ENCODE measurements at places on chromosomes 6 and 20. TPM values are rescaled to one million over a fixed set of nuclear protein-coding genes. Genes with fewer than 3 reads are reported as not detected.
A peak's percentile ranks its signal among the peaks of the same experiment; 100 is the strongest.

GRCh38 chr6:46410334-46410953, 80.8 kb downstream of the RCAN2 start:
- DNase-seq: no peak

DNA sequence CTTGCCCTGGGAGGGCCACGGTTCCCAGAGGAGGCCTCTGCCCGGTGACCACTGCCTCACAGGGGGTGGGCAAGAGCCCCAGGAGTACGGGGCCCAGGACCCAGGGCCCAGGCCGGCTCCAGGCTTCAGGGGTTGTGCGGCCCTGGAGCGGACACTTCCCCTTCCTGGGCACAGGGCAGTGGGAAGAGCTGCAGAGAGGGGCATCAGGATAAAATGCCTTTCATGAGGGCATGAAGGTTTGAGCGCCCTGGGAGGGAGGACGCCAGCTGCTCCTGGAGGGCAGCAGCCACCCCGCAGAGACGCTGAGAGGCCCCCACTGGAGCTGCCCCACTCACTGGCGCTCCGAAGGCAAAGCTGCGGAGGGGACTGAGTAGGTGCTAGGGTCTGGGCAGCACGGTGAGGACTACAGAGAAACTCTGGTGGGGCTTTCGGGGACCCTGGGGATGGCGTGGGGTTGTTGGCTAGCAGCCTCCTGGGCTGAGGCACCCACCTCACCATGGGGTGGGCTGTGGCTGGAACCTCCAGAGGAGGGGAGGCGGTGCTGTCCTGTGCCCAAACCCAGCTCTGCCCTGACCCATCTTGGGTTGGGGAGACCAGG, 10.4 kb downstream of the LAMA5 start:
- no peak for DNase-seq

GRCh38 chr6:127547215-127547614, 28.1 kb upstream of the MTCL3 start:
- no peak for DNase-seq

DNA sequence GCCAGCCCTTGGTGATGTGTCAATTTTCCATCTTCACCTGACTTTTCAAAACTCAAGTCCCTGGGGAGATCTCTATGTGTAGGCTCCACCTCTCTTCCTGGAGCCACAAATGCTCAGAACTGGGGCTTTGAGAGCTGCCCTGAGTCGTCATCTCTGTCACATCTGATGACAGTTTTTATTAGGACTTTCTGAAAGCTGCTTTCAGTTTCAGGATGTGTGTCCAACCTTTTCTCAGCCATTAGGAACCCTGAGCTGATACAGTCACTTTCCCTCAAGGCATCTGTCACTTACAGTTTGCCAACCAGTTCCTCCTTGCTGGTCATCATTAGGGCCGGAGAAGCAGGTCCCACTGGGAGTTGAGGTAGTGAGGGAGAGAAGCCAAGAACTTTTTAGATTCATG, 365.9 kb upstream of the CHD6 start:
- DNase-seq: no peak

DNA sequence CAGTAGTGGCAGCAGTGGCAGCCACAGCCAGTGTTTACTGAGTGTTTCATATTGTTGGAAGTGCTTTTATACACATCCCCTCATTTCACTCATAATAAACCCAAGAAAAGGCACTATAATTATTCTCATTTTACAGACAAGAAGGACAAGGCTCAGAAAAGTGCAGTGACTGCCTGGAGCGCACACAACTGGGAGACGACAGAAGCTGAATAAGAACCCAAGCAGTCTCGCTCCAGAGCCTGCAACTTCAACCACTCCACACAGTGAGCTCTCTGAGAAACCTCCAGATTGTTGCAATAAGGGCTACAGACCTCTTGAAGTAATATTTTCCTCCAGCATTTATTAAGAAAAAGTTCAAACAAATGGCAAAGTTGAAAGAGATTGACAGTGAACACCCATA, 76.9 kb downstream of the PLCG1 start:
- DNase-seq: no peak

- no peak for DNase-seq
Observed at GRCh38 chr6:26087284-26088115, at the start of gene HFE. HFE (plus strand) TSS chr6:26087429; CDS start chr6:26087441, 12 bp downstream.

DNA sequence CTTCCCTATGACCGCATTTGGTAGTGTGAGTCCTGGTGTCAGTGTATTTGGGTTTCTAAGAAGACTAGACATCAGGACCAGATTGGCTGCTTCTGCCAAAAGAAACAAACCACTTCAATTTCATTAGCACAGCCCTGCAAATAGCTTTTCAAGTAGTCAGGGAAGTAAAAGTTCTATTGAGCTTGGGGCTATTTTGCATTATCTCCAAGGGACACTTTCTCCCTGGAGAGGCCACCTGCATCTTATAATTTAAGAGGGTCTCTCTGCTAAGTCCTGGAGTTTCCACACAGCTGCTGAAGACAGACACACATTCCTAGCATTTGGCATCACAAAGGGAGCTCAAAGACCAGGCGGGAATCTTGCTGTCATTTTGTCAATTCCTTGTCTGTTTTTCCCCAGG, 141.2 kb downstream of the BMP2 start:
- DNase-seq: no peak

GRCh38 chr6:23319582-23319981, 750.2 kb downstream of the HDGFL1 start:
- no peak for DNase-seq

DNA sequence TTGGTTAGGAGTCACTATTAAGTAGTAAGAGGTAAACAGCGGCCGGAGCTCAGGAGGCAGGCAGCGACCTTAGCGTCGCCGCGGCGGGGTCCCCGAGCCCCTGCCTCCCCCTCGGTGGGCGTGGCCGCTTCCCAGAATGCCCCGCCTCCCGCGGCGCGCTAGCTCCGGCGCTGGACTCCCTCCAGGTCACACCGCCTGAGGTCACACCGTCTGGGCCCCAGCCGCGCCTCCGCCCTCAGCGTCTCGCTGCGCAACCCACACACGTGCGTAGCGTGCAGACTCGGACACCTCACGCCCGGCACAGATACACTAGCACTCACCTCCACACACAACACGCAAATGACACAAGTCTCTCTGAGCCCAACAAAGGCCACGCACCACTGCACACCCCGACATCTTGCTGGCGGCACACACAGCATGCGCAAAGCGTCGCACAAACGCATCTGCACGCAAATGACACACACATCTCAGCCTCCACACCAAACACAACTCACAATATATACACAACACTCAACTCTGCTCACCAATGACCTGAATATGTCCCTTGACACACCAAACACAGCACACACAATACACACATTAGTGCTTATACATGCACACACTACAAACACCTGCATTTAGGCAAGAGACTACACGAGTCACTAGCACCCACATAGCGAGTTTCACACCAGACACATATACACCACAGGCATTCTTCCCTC, 17.6 kb upstream of the CDKN1A start:
- no peak for DNase-seq

- DNase-seq: peak; percentile 95
Observed at GRCh38 chr6:142944124-142945048, 590 bp downstream of the HIVEP2 start.

- DNase-seq: no peak
Observed at GRCh38 chr6:31734821-31735406, 1.4 kb downstream of the CLIC1 start.

GRCh38 chr6:119170447-119171087, 92.1 kb upstream of the FAM184A start:
- DNase-seq: no peak

DNA sequence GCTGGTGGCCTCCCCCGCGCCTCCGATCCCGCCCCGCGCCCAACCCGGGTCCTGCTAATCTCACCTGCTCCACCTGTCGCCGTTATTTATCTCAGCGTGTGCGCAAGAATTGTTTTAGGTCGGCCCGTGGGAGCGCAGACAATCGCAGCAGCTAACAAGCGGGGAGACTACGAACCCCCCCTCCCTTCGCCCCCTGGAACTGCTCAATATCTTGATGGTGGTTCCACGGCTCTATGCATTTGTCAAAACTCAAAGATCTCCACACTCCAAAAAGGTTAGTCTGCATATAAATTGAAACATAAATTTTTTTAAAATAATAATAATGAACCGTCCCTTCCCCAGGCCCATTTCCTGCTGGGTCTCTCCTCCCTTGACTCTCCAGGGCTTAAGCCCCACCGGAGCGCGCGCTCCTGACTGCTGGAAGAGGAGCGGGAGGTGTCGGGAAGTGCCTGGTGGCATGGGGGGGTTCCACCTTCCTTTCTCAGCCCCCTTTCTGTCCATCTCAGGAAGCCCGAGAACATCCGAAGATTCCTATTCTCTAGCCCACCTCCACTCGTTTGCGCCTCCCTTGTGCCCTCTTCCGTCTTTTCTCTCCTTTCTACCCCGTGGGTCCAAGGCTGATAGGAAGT, 1.6 kb upstream of the MDGA1 start:
- no peak for DNase-seq

DNA sequence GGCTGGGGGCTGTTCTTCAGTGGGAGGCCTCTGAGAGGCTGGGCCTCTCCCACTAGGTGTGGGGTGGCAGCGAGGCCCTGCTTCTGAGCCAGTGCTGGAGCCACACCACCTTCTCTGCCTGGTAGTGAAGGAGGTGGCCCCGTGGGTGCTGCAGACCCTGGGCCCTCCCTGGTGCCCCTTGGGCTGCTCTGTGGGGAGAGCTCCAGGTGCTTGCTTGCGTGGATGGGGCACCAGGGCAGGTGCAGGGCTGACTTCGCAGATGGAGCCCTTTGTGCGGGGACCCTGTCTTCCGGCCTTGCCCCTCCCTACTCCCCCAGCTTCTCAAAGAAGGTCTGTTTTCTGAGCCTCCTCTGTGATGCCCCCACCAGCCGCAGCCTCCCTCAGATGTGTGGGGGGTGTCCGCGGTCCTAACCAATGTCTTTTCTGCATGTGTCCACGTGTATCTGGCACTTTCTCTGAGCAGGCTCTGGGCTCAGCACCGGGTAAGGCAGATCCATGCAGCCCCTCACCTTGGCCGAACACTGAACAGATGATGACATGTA, 17.2 kb upstream of the MYT1 start:
- DNase-seq: peak; percentile 75

DNA sequence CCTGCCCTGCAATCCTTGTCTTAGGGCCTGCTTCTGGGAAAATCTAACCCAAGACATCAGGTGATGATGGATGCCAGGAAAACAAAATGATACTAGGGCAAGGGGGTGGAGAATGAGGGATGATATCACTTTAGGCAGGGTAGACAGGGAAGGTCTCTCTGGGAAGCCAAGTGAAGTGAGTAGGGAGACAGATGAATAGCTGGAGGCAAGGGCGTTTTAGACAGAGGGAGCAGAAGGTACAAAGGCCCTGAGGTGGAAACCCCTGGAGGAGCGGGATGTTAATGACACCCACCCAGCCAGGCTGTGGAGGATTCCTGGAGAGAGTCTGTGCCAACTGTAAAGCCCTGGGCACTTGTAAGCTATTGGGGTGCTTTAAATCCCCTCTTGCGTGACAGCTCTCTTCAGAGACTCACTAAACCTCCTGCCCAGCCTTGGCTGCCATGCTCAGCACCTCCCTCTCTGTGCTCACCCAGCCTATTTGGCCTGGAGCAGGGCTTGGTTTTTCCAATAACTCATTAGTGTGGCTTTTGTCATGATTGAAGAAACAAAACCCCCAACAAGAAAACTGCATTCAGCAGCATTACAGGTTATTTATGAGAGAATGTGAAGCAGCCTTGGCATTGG, 12.4 kb upstream of the MDGA1 start:
- DNase-seq: no peak

DNA sequence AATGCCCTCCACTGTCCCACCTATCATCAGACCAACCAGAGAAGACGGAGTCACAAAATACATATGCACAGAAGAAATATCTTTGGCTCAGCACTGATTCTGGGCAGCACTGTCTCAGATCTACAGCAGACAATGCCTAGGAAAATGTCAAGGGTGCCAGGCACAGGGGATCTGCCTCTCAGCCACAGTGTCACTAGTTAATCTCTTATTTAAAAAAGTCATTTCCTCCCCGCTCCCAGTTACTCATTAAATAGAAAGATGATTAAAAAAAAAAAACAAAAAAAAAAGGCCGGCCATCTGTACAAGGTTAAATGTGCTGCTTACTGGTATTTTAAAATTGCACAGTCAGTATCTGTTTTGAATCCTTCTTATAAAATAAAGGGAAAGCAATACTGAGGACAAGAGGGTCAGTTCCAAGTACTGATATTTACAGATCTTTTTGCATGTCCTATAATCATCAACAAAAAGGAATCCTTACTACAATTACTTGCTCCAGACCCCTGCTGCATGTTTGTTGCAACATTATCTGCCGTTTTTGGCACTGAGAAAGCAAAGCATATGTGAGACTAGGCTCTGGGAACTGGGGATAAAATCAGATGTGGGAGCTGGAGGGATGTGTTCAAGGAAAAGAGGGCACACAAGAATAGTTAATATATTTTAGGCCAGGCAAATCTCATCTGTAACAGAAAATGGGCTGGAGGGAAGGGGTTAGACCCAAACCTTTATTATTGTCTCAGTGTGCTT, 299.3 kb downstream of the KIF16B start:
- no peak for DNase-seq

DNA sequence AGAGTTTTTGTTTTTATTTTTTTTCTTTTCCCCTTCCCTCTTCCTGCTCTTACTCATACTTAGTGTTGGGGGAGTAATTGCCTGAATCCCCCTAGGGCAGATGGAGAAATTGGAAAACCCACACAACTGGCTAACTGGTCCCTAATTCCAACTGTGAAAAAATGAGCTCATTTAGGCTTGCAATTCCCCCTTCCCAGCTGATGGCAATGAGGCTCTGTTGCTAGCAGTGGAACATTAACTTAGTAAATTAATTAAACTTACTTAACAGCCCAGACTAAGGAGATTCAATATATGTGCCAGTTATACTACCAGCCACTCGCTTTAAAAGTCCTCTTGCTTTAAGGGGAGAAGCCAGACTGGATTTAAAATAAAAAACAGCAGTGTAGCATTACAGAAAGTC, 76.6 kb downstream of the PKHD1 start:
- no peak for DNase-seq

DNA sequence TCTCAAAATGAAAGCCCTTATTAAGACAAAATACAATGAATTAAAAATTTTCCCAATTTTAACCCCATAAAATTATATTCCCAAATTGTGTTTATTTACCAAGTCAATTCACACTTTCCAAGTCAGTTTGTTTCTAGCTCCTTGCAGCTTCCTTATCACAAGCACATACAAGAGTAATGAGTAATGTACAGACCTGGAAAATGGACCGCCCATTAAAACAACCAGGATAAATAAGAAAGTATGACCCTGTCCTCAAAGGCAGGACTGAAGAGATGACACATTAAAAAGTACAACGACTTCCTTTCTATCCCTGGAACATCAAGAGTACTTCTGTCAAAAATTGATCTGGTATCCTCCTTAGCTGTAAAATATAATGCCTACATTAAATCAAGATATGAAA, 47.1 kb upstream of the TMX4 start:
- DNase-seq: no peak

The HLA-DRA gene
- total RNA-seq: 174 TPM

The OR2H1 gene
- total RNA-seq: not detected

The CST4 gene
- not detected for total RNA-seq

The NRM gene
- total RNA-seq: 7.3 TPM

Data from mesenteric fat pad (tissue), 1 donor.